ENCODE measurements at places on chromosomes 4 and X. TPM values are rescaled to one million over a fixed set of nuclear protein-coding genes. Genes with fewer than 3 reads are reported as not detected.

Gene WAS
- total RNA-seq = 0.22 TPM

Gene TAF7L
- total RNA-seq = 1.9 TPM

Gene PKD2
- 88.0 TPM for total RNA-seq

Gene NLGN3
- total RNA-seq = 0.12 TPM

Gene TLR8
- total RNA-seq = not detected

Gene DNAAF6
- total RNA-seq = not detected

Data from uterine smooth muscle cell (primary cell).